ENCODE measurements at places on chromosomes 4 and X.
A peak's percentile ranks its signal among the peaks of the same experiment; 100 is the strongest.

- DNase-seq = no peak
Observed at GRCh38 chr4:175953960-175954521, 111.6 kb upstream of the WDR17 start.

GRCh38 chr4:102089850-102090621, 255.2 kb downstream of the SLC39A8 start:
- no peak for DNase-seq

DNA sequence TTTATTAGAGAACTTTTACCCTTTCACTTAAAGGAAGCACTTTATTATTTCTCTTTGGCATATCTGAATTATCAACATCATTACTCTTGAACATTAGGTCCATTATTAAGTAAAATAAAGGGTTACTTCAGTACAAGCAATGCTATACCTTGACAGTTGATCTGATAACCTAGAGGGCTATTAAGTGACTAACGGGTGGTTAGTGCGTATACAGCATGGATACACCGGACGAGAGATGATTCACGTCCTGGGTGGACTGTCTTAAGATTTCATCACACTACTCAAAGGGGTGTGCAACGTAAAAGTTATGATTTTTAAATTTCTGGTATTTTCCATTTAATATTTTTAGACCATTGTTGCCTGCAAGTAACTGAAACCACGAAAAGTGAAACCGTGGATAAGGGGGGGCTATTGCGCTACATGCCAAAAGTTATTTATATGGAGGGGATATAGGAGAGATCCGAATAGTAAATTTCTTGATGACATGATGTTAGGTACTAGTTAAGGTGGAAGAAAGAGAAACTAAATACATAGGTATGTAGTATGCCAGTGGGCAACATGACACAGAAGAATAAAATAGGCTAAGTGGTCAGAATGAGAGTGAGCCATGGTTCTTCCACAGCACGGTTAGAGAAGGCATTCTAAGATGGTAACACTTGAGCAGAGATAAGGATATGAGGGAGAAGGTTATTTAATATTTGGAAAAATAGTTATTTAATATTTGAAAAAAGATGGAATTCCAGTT, 230.8 kb upstream of the ANKRD50 start:
- no peak for DNase-seq

DNA sequence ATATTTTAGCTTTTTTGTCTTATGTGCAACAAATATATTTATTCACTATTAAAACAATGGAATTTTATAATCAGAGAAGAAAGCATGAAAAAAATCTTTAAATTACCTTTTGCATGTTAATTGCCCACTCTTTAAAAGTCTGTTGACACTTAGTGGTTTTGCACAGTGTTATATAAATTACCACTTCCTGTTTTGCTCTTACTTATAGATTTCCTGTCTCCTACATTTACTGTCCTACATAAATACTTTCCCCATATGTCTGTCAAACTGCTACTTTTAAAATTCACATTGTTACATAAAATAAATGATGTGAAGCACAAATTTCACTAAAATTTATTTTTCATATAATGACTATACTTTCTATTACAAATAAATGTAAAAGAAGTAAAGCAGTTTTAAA, 161.1 kb upstream of the NDST4 start:
- DNase-seq = no peak

GRCh38 chr4:105859233-105859632, 36.0 kb upstream of the NPNT start:
- no peak for DNase-seq

DNA sequence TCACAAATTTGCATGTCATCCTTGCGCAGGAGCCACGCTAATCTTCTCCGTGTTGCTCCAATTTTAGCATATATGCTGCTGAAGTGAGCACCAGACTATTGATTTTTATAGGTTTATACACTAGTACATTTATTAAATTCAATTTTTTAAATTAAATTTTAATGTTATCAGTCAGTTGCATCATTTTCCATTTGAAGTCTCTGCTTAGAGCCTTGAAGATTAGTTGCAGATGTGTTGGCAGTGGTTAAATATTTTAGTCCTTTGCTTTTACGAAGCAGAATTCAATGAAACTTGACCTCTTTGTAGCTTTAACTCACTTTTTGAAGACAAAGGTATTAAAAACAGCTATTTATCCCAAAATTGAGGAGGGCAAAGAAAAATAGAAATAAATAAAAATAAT, 16.5 kb downstream of the TRAPPC11 start:
- DNase-seq = no peak

GRCh38 chr4:87465739-87466366, 43.5 kb downstream of the NUDT9 start:
- peak; percentile 7 for DNase-seq

- DNase-seq = no peak
Observed at GRCh38 chr4:59762344-59762743, 1437.8 kb upstream of the ADGRL3 start.

- no peak for DNase-seq
Observed at GRCh38 chrX:119970574-119970973, 27.0 kb upstream of the NKAP start.

GRCh38 chrX:41064018-41064417, 21.2 kb upstream of the USP9X start:
- DNase-seq = no peak

DNA sequence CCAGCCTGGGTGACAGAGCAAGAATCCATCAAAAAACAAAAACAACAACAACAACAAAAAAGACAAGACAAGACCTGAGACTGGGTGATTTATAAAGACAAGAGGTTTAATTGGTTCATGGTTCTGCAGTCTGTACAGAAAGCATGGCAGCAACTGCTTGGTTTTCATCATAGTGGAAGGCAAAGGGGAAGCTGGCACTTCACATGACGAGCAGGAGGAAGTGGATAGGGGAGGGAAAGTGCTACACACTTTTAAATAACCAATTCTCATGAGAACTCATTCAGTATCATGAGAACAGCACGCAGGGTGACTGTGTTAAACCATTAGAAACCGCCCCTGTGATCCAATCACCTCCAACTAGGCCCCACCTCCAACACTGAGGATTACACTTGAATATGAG, 28.4 kb upstream of the SLC10A7 start:
- no peak for DNase-seq

DNA sequence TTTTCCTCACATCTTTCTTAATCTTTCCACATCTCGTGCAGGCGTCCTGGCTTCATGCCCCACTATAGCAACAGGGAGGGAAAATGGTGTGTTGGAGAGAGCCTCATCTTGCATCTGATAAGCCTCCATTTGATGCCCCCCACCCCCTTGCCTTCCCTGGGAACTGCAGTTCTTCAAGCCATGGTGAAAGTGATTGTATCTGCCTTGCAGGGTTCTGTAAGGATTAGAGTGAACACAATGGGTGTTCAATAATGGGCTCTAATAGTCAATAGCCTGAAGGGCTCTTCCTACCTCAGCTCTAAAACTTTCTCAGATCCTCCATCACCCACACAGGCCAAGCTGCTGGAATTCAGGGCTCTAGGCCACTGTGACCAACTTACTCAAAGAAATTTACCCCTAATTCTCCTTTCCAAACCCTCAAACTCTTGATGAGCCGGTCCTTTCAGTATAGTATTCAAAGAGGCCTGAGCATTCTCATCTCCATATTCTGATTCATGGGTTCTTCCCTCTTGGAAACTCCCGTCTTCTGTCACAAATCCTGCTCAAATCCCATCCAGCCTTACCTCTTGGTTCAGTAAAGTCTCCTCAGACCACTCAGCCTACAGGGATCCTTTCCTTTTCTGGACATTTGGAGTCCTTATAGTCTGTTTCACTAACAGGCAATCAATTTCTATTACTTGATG, 128.3 kb upstream of the TRIM2 start:
- DNase-seq = no peak

DNA sequence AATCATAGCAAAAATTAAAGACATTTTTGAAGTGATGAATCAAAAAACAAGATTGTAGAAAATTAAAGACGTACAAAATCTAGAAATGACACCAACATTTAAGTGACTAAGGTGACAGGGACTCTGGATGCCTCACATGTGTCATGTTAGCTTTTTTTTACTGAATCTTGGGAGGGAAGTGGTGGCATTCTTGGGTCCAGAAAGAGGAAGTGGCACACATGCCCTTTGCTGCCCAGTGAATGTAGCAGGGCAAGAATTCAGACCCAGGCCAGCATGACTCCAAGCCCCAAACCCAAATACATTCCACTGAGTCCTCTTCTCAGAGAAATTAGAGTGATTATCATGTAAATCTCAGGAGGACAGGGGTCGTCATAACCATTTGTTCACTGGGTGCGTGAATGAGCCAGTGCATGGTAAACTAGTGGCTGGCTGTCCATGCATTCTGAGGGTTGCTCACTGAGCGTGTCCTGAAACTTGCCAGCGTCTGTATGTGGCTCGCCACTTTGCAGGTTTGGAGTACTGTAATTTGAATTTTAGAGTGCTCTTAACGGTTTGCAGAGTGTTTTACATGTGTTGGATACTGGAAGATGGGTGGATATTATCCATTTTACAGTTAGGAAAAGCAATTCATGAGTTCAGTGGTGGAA, 55.4 kb upstream of the TBC1D14 start:
- no peak for DNase-seq

GRCh38 chrX:76127341-76127740, 45.5 kb upstream of the PBDC1 start:
- no peak for DNase-seq

All from effector CD4-positive, alpha-beta T cell (primary cell).